ENCODE measurements at places on chromosomes 4 and X.

- H3K36me3 ChIP-seq: no peaks in the 10 kb centered on the region
- H3K4me1 ChIP-seq: no peaks in the 10 kb centered on the region
- no peak overlapping the region for H3K4me3 ChIP-seq
- no peaks in the 10 kb centered on the region for H3K27me3 ChIP-seq
- H3K27ac ChIP-seq: no peak overlapping the region
Measured at GRCh38 chr4:110124711-110125110, 73.7 kb downstream of the ELOVL6 start.

DNA sequence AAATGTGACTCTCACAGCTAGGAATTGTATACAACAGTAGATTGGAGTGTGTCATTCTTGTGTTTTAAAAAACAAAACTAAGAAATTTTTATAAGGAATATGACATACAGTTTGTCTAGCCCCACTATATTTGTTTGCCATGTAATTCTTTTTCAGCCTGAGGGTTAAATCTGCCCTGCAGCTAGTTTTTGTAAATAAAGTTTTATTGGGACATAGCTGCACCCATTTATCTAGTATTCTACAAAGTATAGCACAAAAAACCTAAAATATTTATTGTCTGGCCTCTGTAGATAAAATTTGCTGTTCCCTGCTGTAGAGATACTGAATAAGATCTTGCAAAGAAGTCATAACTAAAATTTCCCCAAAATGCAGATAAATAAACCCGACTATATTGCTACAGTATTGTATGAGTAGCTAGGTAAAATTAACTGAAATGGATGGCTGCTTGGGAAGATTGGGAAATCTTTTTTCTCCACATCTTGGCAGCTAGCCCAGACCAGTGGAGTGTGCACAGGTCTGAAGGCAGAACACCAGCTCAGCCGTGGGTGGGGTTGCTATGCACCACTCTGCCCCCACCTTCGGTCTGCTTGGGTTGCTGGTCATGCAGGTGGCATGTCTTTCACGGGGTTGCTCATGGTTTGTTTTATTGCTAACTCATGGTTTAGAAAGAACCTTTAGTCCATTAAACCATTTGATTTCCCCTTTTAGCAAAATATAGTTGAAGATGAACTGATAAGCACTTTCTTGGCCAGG, 127.9 kb downstream of the KLHL8 start:
- no peak for DNase-seq
- peaks cover 11% of the 10 kb centered on the region for H3K4me1 ChIP-seq
- H3K27ac ChIP-seq: peak overlapping the region; percentile 73
- H3K27me3 ChIP-seq: no peaks in the 10 kb centered on the region

DNA sequence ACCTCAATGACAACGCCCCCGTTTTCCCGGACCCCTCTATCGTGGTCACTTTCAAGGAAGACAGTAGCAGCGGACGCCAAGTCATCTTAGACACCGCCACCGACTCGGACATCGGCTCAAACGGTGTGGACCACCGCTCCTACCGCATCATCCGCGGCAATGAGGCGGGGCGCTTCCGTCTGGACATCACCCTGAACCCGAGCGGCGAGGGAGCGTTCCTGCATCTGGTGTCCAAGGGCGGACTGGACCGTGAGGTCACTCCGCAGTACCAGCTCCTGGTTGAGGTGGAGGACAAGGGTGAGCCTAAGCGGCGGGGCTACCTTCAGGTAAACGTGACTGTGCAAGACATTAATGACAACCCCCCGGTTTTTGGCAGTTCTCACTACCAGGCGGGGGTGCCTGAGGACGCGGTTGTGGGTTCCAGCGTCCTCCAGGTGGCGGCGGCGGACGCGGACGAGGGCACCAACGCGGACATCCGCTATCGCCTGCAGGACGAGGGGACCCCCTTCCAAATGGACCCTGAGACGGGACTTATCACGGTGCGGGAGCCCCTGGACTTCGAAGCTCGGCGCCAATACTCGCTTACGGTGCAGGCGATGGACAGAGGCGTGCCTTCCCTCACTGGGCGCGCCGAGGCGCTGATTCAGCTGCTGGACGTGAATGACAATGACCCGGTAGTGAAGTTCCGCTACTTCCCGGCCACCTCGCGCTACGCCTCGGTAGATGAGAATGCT, 2.2 kb downstream of the FAT4 start:
- no peak for DNase-seq
- H3K27me3 ChIP-seq: peaks cover 28% of the 10 kb centered on the region
- H3K36me3 ChIP-seq: peaks cover 4% of the 10 kb centered on the region
- peaks cover 12% of the 10 kb centered on the region for H3K4me1 ChIP-seq
- peak overlapping the region; percentile 77 for H3K4me3 ChIP-seq

DNA sequence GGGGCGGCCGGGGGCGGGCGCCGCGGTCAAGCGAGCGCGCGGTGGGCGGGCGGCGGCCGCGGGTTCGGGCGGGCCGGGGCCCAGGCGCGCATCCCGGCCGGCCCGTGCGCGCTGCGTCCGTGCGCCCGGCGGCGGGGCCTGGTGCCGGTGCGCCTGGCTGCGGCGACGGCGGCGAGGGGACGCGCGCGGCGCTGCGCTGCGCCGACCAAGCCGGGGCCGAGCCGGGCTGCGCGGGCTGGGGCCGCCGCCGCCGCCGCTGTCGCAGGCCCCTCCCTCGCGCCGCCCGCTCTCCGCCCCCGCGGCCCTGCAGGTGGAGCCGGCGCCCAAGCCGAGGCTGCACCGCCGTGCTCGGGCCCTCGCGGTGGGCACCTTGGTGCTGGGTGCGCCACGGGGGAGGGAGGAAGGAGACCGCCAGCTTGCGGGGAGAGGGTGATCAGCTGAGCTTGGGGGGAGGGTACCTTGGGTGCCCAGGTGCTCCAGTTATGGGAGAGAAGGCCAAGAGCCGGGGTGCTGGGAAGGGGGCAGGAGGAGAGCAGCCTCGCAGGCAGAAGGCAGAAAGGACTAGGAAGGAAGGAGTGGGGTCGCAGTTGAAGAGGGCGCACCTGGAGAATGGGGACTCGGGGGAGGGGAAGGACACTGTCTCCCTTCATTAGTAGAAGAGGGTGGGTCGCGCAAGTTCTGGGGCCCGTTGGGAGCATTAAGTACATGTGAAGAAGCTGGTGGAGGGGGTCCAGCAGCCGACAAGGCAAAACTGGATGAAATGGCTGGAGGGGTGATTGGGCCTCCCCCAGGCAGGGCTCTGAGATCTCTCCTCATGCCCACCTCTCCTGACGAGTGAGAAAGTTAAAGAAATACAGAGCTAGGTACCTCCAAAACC, at the start of gene PPP2R2C:
TSS of gene PPP2R2C (minus strand) at position 228 of the 877 bp plus-strand sequence. CDS start 385 bp downstream, outside the sequence.
- peaks cover 8% of the 10 kb centered on the region for H3K4me1 ChIP-seq
- H3K27me3 ChIP-seq: peaks cover 75% of the 10 kb centered on the region
- H3K4me3 ChIP-seq: peak within 1 kb of the TSS; percentile 44
- DNase-seq: no peak
- H3K27ac ChIP-seq: no peak within 1 kb of the TSS
- H3K36me3 ChIP-seq: no peaks in the 10 kb centered on the region

Data from effector memory CD8-positive, alpha-beta T cell (primary cell).